ENCODE measurements at places on chromosomes 2 and 18. TPM values are rescaled to one million over a fixed set of nuclear protein-coding genes. Genes with fewer than 3 reads are reported as not detected.

Gene IL36B
- total RNA-seq = not detected

Gene PRKRA
- 28.9 TPM for total RNA-seq

Gene DSEL
- 2.7 TPM for total RNA-seq

Gene CSRNP3
- total RNA-seq = 1.6 TPM

GRCh38 chr18:76827205-76828200, 5.1 kb downstream of the ZNF236 start:
- H3K36me3 ChIP-seq = no peaks in the 10 kb centered on the region
- no peaks in the 10 kb centered on the region for H3K27me3 ChIP-seq
- no peak overlapping the region for H3K4me3 ChIP-seq
- peaks cover 4% of the 10 kb centered on the region for H3K4me1 ChIP-seq
- no peak for DNase-seq

GRCh38 chr2:149184991-149185390, 145.4 kb upstream of the LYPD6 start:
- H3K36me3 ChIP-seq = no peaks in the 10 kb centered on the region
- H3K27me3 ChIP-seq = no peaks in the 10 kb centered on the region
- H3K27ac ChIP-seq = no peak overlapping the region
- H3K4me3 ChIP-seq = no peak overlapping the region

GRCh38 chr2:39488450-39488849, 51.4 kb upstream of the MAP4K3 start:
- H3K36me3 ChIP-seq = no peaks in the 10 kb centered on the region
- H3K27me3 ChIP-seq = no peaks in the 10 kb centered on the region
- DNase-seq = peak; percentile 57
- no peak overlapping the region for H3K27ac ChIP-seq

GRCh38 chr18:35542356-35542755, 39.2 kb upstream of the GALNT1 start:
- H3K36me3 ChIP-seq = no peaks in the 10 kb centered on the region
- no peak overlapping the region for H3K27ac ChIP-seq
- no peak overlapping the region for H3K4me3 ChIP-seq
- no peak for DNase-seq
- no peaks in the 10 kb centered on the region for H3K4me1 ChIP-seq
- no peaks in the 10 kb centered on the region for H3K27me3 ChIP-seq

Gene TMEM37
- total RNA-seq = 542 TPM

- no peaks in the 10 kb centered on the region for H3K27me3 ChIP-seq
- no peaks in the 10 kb centered on the region for H3K36me3 ChIP-seq
- no peak overlapping the region for H3K27ac ChIP-seq
- no peak overlapping the region for H3K4me3 ChIP-seq
- DNase-seq = no peak
- no peaks in the 10 kb centered on the region for H3K4me1 ChIP-seq
These were observed 92.0 kb downstream of the ASXL3 start for GRCh38 chr18:33670029-33670428.

GRCh38 chr18:49944663-49945062, 131.3 kb upstream of the ACAA2 start:
- no peak overlapping the region for H3K4me3 ChIP-seq
- H3K36me3 ChIP-seq = no peaks in the 10 kb centered on the region
- no peak for DNase-seq
- no peaks in the 10 kb centered on the region for H3K4me1 ChIP-seq
- H3K27me3 ChIP-seq = no peaks in the 10 kb centered on the region

Gene CHRND
- total RNA-seq = not detected

DNA sequence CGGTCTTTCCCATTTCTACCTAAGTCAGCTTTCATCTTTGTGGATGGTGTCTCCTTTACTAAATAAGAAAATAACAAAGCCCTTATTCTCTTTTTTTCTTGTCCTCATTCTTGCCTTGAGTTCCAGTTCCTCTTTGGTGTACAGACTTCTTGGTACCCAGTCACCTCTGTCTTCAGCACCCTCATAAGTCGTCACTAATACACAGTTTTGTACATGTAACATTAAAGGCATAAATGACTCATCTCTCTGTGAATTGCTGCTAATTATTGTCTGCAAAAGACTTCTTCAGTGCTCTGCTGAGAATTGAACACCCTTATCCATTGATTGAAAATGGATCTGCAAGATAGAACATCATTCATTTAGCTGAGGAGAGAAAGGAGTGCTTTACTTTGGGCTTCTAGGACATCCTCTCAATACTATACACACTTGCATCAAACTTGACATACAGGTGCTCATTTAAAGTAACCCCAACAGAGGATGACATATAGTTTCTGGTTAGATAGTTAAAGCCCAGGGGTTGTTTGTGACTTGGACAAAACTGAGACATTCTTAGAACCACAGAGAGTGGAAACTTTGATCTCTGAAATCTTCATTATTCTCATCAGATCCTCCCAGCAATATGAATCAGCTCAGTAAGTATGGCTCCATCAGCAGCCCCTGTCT, 97.0 kb downstream of the XRCC5 start:
- no peaks in the 10 kb centered on the region for H3K4me1 ChIP-seq
- no peak for DNase-seq
- no peak overlapping the region for H3K4me3 ChIP-seq
- no peaks in the 10 kb centered on the region for H3K27me3 ChIP-seq

DNA sequence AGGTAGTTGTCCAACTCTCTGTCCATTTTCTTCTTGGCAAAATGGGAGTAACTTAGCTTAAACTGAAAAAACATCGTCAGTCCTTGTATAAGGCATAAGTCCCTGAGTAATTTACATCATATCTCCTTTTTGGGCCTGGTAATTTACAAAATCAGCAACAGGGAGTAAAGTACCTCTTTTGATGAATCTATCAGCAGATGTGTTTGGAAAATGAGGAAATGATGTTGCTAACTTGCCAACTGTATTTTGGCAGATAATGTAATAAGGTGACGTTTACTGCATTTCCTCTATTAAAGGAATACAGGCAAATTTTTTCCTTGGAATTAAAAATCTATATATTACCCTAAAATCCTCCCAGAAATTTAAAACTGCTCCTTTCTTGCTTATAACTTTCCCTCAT, 29.2 kb downstream of the ANKRD44 start:
- H3K36me3 ChIP-seq = no peaks in the 10 kb centered on the region
- DNase-seq = no peak
- no peaks in the 10 kb centered on the region for H3K4me1 ChIP-seq
- no peaks in the 10 kb centered on the region for H3K27me3 ChIP-seq

DNA sequence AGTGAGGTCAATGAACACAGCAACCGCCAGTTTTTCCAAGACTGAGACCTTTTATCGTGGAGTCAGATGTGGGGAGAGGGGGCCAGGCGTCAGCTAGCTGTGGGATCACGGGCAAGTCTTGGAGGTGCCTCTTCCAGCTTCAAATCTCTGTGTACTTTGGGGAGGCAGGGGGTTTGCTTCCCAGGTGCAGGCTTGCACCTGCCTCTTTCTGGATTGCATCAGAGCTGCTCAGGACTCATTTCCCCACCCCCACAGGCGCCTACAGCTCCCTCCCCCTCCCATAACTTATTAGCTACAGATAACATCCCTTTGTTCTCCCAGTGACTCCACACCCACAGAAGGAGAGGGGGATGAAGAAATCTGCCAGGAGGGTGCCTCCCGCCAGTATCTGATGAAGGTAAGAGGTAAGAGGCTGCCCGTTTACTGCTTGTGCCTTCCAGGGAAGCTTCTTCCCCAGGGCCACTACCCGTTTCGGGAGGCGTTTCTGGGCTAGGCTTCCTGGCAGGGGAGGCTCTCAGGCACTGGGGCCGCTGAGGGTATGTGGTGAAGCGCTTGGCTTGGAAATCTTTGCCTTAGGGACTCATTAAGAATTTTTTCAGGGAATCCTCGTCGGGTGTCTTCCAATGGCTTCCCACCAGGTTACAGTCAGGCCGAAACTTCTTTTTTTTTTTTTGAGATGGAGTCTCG, 18.8 kb upstream of the MRPL33 start:
- no peaks in the 10 kb centered on the region for H3K4me1 ChIP-seq
- H3K27ac ChIP-seq = no peak overlapping the region
- H3K4me3 ChIP-seq = peak overlapping the region; percentile 44
- no peaks in the 10 kb centered on the region for H3K36me3 ChIP-seq
- H3K27me3 ChIP-seq = no peaks in the 10 kb centered on the region
- DNase-seq = peak; percentile 63

Gene DCDC2C
- total RNA-seq = not detected

- H3K4me3 ChIP-seq = no peak overlapping the region
- no peaks in the 10 kb centered on the region for H3K36me3 ChIP-seq
- no peak for DNase-seq
- no peaks in the 10 kb centered on the region for H3K27me3 ChIP-seq
- no peak overlapping the region for H3K27ac ChIP-seq
These were observed 49.4 kb downstream of the TSPYL6 start for GRCh38 chr2:54206596-54206995.

DNA sequence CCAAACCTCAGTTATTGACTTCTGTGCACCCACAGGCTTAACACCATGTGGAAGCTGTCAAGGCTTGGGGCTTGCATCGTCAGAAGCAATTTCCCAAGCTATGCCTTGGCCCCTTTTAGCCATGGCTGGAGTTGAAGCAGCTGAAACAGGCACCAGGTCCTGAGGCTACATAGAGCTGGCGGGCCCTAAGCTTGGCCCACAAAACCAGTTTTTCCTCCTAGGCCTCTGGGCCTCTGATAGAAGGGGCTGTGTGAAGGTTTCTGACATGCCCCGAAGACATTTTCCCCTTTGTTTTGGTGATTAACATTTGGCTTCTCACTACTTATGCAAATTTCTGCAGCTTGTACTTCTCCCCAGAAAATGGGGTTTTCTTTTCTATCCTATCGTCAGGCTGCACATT, 9.1 kb upstream of the TMX3 start:
- DNase-seq = no peak
- H3K36me3 ChIP-seq = no peaks in the 10 kb centered on the region
- no peaks in the 10 kb centered on the region for H3K27me3 ChIP-seq
- H3K4me1 ChIP-seq = no peaks in the 10 kb centered on the region

- H3K36me3 ChIP-seq = no peaks in the 10 kb centered on the region
- no peaks in the 10 kb centered on the region for H3K27me3 ChIP-seq
- no peak overlapping the region for H3K4me3 ChIP-seq
- H3K27ac ChIP-seq = no peak overlapping the region
- DNase-seq = no peak
These were observed 53.4 kb downstream of the ADI1 start for GRCh38 chr2:3465844-3466481.

DNA sequence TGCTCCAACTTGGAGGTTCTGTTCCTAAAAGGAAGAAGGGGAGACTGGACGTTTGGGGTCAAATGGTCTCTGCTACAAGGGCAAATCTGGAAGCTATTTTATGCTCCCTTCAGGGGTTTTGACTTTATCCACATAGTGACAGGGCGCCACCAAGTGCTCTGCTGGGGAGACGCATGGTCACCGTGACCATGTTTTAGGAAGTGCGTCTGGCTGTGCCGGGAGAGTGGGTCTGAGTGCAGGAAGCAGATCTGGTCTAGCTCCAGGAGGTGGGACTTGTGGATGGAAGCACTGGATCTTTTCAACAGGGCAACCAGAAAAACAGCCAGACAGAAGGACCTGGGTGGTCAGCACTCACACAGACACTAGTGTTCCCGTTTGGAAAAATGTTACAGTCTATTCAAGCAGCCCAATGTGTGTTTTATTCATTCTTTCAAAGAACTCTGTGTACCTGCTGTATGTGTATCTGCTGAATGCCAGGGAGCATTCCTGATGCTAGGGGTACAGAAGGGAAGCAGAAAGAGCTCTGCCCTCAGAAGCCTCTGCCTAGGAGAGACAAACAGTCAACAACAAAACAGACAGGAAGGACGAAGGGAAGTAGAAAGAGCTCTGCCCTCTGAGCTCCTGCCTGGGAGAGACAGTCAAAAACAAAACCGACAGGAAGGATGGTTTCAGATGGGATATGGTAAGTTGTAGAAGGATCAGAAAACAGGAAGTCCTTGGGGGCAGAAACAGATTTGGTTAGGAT, 14.3 kb downstream of the IMPA2 start:
- peaks cover 30% of the 10 kb centered on the region for H3K4me1 ChIP-seq
- no peak overlapping the region for H3K4me3 ChIP-seq
- no peaks in the 10 kb centered on the region for H3K36me3 ChIP-seq
- no peak overlapping the region for H3K27ac ChIP-seq
- H3K27me3 ChIP-seq = no peaks in the 10 kb centered on the region

- DNase-seq = no peak
- peaks cover under 1% of the 10 kb centered on the region for H3K4me1 ChIP-seq
- no peaks in the 10 kb centered on the region for H3K36me3 ChIP-seq
- no peak overlapping the region for H3K27ac ChIP-seq
These were observed 80.1 kb downstream of the XDH start for GRCh38 chr2:31334311-31335026.

DNA sequence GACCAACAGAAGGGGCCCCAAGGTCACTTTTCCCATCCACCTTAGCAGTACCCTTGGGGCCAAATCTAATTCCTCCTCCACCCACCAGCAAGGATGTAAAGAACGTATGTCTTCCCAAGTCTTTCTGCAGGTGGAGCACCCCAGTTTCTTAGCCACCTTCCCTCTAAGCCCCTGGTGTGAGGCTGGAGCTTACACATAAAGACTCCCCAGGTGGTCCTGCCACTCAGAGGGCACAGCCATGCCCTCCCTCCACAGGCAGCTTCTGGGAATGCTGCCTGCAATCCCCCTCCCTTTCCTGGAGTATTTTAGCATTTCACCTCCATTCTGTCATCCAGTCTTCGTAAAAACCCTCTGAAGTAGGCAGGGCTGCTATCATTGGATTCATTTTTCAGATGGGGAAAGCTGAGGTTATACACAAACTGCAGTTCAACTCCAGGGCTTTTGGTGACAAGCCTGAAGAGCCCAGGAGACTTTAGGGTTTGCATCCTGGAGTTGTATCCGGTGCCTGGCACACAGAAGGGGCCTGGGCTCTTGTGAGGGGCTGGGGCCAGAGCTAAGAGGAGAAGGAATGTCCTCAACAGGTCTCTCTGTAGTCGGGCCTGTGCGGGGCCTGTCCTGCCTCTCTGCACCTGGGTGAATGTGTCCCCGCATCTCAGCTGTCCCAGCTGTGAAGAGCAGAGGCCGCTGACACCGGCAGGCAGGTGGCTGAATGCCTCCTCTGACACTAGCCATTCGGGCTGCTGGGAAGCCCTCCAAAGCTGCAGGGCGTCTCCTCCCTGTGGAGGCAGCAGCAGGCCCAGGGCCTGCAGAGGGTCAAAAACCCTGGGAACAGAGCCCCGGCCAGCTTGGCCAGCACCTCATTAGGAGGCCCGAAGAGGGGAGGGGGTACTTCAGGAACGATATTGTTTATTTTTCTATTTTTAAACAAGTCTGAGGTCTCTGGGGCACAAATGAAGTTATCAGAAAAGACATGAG, 27.6 kb downstream of the CIB4 start:
- no peak overlapping the region for H3K4me3 ChIP-seq
- no peak for DNase-seq
- H3K27ac ChIP-seq = no peak overlapping the region
- H3K36me3 ChIP-seq = no peaks in the 10 kb centered on the region
- no peaks in the 10 kb centered on the region for H3K27me3 ChIP-seq
- H3K4me1 ChIP-seq = no peaks in the 10 kb centered on the region

DNA sequence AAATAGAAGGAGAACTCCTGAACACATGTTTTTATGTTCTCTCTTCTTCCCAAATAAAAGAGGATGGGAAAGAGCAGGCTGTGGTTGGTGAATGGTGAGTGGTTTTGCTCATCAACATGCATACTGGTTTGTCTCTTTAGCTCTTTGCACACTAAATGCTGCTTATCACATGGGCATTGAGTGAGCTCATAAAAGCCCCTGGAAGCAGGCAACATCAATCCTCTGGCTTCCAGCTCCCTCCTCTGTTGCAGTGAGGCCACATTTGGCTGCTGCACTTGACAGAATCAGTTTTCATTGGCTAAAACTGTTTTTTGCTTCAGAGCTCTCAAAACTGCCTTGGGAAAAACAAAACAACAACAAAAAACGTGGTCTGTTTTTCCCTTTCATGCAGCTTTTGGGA, 1308.2 kb upstream of the NRXN1 start:
- DNase-seq = no peak
- H3K4me1 ChIP-seq = no peaks in the 10 kb centered on the region
- H3K4me3 ChIP-seq = no peak overlapping the region
- H3K36me3 ChIP-seq = no peaks in the 10 kb centered on the region

Gene ZNF396
- total RNA-seq = 6.6 TPM

Measured in Peyer's patch (tissue), 4 donors.